Effector memory CD4-positive, alpha-beta T cell (primary cell): ENCODE measurements at places on chromosomes 7 and 10.

DNA sequence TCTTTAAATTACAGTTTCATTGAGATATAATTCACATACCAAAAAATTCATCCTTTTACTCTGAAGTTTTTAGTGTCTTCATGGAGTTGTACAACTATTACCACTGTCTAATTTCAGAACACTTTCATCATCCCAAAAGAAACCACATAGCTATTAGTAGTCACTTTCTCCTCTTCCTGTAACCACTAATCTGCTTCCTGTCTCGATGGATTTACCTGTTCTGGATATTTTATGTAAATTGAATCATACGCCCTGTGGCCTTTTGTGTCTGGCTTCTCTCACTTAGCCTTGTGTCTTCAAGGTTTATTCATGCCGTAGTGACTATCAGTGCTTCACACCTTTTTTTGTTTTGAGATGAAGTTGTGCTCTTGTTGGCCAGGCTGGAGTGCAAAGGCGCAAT lies 135.5 kb downstream of the DOCK1 start:
- DNase-seq, result no peak

- no peak for DNase-seq
Measured at GRCh38 chr10:103231047-103231551, 14.6 kb upstream of the RPEL1 start.

- DNase-seq, result no peak
Measured at GRCh38 chr10:100158044-100158805, 27.6 kb downstream of the ERLIN1 start.

DNA sequence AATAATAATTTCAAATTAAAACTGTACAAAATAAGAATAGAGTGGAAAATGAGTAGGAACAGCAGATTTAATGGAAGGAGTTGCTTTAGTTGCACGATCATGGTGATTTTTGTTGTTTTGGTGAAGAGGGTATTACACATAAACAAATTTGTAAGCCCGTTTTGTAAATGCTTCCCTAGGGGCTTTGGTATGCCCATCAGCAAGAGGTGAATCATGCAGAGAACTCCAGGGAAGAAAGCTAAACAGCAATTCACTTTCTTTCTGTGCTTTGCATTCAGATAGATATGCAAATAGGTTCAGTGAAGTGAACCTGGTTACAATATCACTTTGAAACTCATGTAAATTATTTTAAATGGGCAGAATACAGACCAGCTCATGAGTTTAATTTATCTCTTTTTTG lies 422.2 kb upstream of the MTPN start:
- no peak for DNase-seq

DNA sequence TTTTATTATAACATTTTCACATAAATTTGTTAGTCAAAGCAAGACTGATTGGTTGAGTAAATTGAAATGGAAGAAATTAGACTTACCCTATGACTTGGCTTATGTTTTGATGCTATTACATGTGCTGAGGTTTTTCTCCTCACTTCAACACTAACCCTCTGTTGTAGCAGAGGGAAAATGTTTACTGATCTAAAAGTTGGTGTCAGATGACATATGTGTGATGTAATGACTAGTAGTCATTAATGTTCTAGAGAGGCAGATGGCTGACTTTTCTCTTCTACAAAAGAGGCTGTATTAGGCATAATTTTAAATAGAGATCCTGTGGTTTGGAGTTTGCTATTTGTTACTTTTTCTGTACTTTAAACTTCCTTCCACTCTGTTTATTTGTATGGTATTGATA lies 266.0 kb downstream of the BBS9 start:
- DNase-seq, result no peak

DNA sequence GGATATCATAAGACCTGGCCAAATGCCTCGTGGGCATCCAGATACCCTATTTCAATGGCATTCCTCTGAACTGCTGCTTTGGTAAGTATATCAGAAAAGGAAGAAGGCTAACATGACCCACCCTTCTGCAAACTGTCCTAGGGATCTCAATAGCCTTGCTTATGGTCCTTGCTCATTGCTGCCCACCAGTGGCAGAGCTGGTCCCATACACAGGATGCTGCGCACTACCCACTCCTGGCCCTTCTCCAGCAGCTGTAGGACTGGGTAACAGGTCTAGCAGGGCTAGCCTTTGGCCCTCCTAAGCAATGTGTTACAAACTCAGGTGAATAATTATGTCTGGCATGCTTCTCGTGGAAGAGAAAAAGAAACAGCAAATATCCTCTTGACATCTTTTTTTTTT lies 72.5 kb downstream of the C10orf90 start:
- no peak for DNase-seq

DNA sequence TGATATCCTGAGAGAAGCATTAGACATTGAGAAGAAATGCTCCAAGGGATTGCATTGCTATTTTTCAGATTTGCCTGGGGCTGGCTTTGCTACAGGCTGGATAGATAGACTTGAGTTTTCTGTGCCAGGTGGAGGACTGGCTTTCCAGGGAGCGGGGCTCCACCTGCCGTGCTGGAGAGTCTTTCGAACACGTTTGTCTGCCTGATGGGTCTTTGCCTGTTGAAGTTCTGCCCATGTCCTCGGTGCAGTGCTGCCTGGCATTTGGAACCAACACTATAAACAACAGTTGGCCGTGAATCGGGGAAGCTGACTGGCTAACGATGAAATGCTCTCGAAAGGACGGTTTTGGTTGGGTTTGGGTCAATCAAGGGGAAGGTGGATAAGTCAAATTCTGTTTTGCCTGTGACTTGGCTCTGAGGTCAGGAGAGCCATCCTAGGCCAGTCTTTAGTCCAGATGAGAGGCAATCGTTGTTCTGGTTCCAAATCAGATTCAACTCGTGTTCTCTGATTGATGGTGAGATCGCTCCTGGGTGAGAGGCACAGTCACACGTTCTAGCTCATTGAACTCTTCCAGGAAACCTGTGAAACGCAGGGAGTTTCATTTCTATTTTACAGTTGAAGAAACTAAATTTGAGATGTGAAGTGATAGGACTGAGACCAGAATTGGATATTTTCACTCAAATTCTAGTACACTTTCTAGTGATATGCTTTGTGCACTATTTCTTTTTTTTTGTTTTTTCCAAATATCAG lies 599.0 kb downstream of the TYW1 start:
- DNase-seq, result no peak

DNA sequence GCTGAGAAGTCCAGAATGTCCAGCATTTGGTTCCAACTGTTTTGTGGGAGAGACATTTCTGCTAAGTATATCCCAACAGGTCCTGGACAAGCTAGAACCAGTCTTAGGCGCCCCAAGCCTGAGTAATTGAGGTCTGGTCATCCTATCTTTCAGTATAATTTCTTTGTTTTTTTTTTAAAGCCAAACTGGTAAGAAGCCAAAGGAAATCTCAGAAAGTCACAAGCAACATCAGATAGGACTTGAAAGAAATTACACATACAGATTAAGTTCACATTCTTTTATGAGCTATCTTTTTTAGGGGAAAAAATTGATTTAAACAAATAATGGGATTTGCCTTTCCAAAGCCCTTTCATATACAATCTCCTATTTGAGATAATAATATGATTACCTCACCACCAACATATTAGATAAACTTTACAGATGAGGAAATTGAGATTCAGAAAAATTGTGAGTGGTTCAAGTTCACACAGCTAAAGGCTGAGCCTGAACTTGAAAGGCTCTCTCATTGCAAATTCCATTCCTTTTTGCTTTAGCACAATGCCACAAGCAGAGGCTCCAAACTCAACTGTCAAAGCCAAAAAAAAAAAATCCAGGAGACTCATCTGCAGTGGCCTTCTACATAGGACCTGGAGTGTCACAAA lies 15.0 kb downstream of the PDLIM1 start:
- DNase-seq, result no peak

DNA sequence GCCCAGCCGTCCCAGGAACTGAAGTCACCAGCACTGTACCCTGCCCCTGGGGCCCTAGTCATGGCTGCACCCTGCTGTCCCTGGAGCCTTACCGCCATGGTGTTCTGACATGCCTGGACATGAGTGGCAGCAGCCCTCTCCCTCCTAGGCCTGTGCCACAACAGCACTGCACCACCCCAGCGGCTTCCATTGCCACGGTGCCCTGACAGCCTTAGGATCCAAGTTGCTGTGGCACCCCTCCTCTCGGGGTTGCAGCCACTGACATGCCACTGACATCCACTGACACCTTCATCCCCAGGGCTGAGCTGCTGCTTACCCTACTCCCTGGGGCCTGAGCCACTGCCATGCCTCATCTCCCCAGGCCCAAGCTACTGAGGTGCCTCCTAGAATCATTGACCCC lies 39.6 kb upstream of the SHH start:
- DNase-seq, result no peak
